Activated CD4-positive, alpha-beta memory T cell treated with anti-CD3 and anti-CD28 coated beads for 36 hours (primary cell): ENCODE measurements at places on chromosomes 4 and X.

GRCh38 chrX:65406532-65406931 is 128.1 kb downstream of the LAS1L start:
- H3K4me3 ChIP-seq: peak overlapping the region; percentile 39
- H3K27me3 ChIP-seq: peaks cover 21% of the 10 kb centered on the region
- H3K4me1 ChIP-seq: peaks cover 2% of the 10 kb centered on the region
- no peaks in the 10 kb centered on the region for H3K36me3 ChIP-seq

GRCh38 chr4:4323705-4324534 is 33.9 kb downstream of the ZBTB49 start:
- no peaks in the 10 kb centered on the region for H3K27me3 ChIP-seq
- DNase-seq: no peak
- no peaks in the 10 kb centered on the region for H3K4me1 ChIP-seq
- no peak overlapping the region for H3K27ac ChIP-seq
- H3K36me3 ChIP-seq: peaks cover 9% of the 10 kb centered on the region

DNA sequence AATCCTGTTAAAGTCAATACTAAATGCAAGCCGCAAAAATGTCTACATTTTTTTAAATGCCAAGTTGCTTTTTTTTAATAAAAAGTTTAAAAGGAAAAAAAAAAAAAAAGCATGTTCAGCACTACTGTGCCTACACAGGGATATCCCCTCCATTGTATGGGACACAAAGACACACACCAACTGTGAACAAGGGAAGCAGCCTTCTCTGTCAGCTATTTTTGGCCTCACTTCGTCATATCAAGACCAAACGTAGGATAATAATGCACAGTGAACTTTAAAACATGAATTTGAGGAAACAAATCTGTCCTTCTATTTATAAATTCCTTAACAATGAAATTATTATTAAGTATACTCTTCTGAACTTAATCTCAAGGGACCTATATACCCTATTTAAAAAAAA is 4.4 kb downstream of the FBXW7 start:
- peaks cover 44% of the 10 kb centered on the region for H3K4me1 ChIP-seq
- no peak overlapping the region for H3K27ac ChIP-seq
- peaks cover 16% of the 10 kb centered on the region for H3K36me3 ChIP-seq
- DNase-seq: no peak
- no peak overlapping the region for H3K4me3 ChIP-seq
- H3K27me3 ChIP-seq: no peaks in the 10 kb centered on the region

GRCh38 chrX:118062048-118062789 is 54.4 kb downstream of the KLHL13 start:
- no peak for DNase-seq
- H3K27ac ChIP-seq: no peak overlapping the region
- H3K36me3 ChIP-seq: no peaks in the 10 kb centered on the region
- H3K27me3 ChIP-seq: no peaks in the 10 kb centered on the region
- H3K4me3 ChIP-seq: no peak overlapping the region
- no peaks in the 10 kb centered on the region for H3K4me1 ChIP-seq

GRCh38 chr4:81257021-81257420 is 42.0 kb upstream of the PRKG2 start:
- H3K36me3 ChIP-seq: no peaks in the 10 kb centered on the region
- DNase-seq: no peak
- H3K4me3 ChIP-seq: no peak overlapping the region
- H3K27ac ChIP-seq: no peak overlapping the region
- peaks cover 6% of the 10 kb centered on the region for H3K27me3 ChIP-seq
- no peaks in the 10 kb centered on the region for H3K4me1 ChIP-seq

DNA sequence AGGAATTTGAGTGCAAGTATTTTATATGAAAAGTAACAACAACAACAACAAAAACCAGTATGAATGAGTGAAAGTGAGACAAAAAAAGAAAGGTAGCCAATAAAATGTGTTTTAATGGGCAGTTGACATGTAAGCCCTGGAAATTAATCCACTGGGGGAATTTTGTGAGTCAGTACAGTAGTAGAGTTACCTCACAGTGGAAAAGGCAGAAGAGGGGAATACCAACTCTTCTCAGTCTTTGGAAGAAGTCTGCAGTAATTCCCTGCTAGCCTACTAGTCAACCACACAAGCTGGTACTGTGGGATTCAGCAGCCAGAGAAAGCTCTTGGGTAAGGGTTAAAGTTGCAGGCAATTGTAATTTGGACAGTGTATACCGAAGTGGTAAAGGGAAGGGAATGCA is 76.3 kb upstream of the IL15 start:
- no peak overlapping the region for H3K27ac ChIP-seq
- H3K4me1 ChIP-seq: no peaks in the 10 kb centered on the region
- no peaks in the 10 kb centered on the region for H3K36me3 ChIP-seq

DNA sequence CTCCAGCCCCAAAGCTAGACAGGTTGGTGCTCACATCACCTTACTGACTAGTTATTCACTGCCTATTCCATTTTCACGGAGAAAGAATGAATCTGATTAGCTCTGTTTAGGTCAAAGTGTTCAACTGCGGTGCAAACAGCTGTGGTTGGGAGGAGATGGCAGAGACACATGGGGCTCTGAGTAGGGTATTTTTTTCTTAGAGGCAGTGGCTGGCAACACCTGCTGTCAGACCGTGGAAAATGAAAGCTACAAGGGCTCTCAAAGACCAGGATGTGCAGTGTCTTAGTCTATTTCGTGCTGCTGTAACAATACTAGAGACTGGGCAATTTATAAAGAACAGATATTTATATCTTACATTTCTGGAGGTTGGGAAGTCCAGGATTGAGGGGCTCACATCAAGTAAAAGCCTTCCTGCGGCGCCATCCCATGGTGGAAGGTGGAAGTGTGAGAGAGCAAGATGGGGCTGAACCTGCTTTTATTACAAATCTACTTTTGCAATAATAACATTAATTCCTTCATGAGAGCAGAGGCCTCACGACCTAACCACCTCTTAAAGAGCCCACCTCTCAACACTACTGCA is 10.6 kb downstream of the NYX start:
- H3K4me1 ChIP-seq: peaks cover 6% of the 10 kb centered on the region
- no peak overlapping the region for H3K27ac ChIP-seq
- H3K4me3 ChIP-seq: no peak overlapping the region
- H3K36me3 ChIP-seq: no peaks in the 10 kb centered on the region
- H3K27me3 ChIP-seq: no peaks in the 10 kb centered on the region

- no peaks in the 10 kb centered on the region for H3K27me3 ChIP-seq
- H3K4me3 ChIP-seq: no peak overlapping the region
- H3K27ac ChIP-seq: no peak overlapping the region
- DNase-seq: no peak
- H3K4me1 ChIP-seq: no peaks in the 10 kb centered on the region
Measured at GRCh38 chrX:28472926-28473325, 114.3 kb upstream of the IL1RAPL1 start.

GRCh38 chr4:80312124-80312523 is 23.4 kb upstream of the CFAP299 start:
- no peaks in the 10 kb centered on the region for H3K4me1 ChIP-seq
- peaks cover 15% of the 10 kb centered on the region for H3K27me3 ChIP-seq
- H3K36me3 ChIP-seq: no peaks in the 10 kb centered on the region
- DNase-seq: no peak
- H3K27ac ChIP-seq: no peak overlapping the region
- no peak overlapping the region for H3K4me3 ChIP-seq

GRCh38 chrX:15877380-15877779 is 22.8 kb upstream of the AP1S2 start:
- H3K27ac ChIP-seq: no peak overlapping the region
- H3K36me3 ChIP-seq: no peaks in the 10 kb centered on the region
- H3K4me1 ChIP-seq: no peaks in the 10 kb centered on the region
- H3K27me3 ChIP-seq: no peaks in the 10 kb centered on the region

DNA sequence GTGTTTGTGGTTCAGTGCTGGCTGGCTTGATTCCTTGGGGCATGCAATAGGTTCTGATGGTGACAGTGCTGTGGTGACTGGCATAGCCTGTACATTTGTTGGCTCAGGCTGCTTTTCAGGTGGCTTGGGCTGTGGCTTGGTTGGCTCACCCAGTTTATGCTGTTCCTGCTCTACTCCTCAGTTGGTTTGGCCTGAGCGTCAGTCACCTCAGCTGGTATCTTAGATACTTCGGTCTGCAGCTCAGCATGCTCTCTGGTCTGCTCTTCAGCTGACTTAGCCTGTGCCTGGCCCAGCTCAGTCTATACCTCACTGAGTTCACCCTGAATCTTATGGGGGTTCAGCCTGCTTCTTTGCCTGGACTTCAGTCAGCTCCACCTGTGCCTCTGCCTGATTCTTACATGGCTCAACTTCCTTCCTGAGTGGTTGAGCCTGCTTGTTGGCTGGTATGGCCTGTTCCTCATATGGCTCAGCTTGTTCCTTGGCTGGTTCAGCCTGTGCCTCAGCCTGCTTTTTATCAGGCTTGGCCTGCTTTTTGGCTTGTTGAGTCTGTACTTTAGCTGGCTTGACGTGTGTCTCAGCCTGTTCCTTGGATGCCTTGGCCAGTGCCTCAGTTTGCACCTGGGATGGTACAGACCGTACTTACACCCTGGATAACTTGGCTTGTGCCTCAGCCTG is 170.6 kb downstream of the MSN start:
- DNase-seq: no peak
- H3K36me3 ChIP-seq: no peaks in the 10 kb centered on the region
- H3K27me3 ChIP-seq: no peaks in the 10 kb centered on the region

GRCh38 chr4:54929459-54929858 is 195.9 kb downstream of the KDR start:
- no peak overlapping the region for H3K27ac ChIP-seq
- H3K27me3 ChIP-seq: no peaks in the 10 kb centered on the region
- no peak for DNase-seq
- no peaks in the 10 kb centered on the region for H3K36me3 ChIP-seq
- no peak overlapping the region for H3K4me3 ChIP-seq

DNA sequence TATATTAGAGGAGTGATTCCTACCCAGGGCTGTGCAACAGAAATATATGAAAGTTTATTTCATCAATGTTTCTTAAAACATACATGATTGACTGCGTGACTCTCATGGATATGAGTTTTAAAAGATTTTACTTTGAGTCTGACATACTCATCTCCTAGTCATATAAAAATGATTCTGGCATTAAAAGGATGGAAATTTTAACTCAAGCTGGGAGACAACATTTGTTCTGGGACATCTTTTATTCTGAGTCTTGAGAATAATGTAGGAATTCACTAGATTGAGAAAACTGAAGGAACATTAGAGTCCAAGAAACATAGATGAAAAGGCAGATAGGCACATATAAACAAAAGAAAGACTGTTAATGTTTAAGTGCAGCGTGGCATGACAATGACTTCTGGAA is 649.6 kb downstream of the SPRY1 start:
- no peaks in the 10 kb centered on the region for H3K4me1 ChIP-seq
- H3K36me3 ChIP-seq: no peaks in the 10 kb centered on the region
- no peak overlapping the region for H3K4me3 ChIP-seq
- DNase-seq: no peak

- H3K4me1 ChIP-seq: no peaks in the 10 kb centered on the region
- peaks cover 8% of the 10 kb centered on the region for H3K27me3 ChIP-seq
- H3K4me3 ChIP-seq: no peak overlapping the region
- H3K36me3 ChIP-seq: no peaks in the 10 kb centered on the region
- H3K27ac ChIP-seq: no peak overlapping the region
Measured at GRCh38 chr4:152992466-152992865, 56.3 kb downstream of the FHDC1 start.

GRCh38 chr4:120331486-120332370 is 265.1 kb upstream of the MAD2L1 start:
- peak; percentile 36 for DNase-seq
- H3K36me3 ChIP-seq: no peaks in the 10 kb centered on the region
- H3K4me1 ChIP-seq: peaks cover 11% of the 10 kb centered on the region

DNA sequence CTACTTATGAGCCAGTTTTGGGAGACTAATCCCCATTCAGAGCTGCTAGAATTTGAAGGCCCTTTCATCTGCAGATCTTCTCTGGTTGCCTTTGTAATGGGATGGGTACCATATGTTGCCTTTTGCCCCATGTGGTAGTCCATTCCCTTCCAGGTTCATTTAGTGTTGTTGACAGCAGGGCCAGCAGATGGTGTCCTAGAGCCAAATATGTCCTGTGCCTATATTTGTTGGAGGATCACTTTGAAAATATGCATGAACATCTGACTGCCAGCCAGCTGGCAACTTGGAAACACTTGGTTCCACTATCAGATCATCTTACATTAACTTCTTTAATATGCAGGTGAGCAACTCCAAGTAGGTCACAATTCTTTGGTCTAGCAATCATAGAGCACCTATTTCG is 30.4 kb downstream of the CFAP299 start:
- no peak overlapping the region for H3K27ac ChIP-seq
- peak; percentile 61 for DNase-seq
- no peaks in the 10 kb centered on the region for H3K27me3 ChIP-seq
- no peaks in the 10 kb centered on the region for H3K36me3 ChIP-seq
- peaks cover 4% of the 10 kb centered on the region for H3K4me1 ChIP-seq
- H3K4me3 ChIP-seq: no peak overlapping the region

DNA sequence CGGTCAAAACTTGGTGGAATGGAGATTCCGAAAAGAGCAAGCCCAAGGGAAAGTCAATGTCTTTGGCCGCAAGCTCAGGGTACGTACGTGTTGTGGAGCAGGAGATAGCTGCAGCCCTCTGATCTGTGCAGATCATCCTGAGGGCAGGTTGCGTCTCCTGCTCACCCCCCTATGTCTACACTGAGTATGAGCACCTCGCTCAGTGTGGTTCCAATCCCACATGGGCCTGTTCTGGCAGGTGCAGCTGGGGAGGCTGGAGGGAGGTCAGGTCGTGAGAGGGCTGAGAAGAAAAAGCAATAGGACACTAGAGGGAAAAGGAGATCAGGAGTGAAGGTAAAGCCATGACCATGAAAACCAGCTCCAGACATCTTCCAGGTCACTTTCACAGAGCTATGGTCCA is 142.1 kb downstream of the DCTD start:
- H3K36me3 ChIP-seq: no peaks in the 10 kb centered on the region
- H3K27ac ChIP-seq: no peak overlapping the region
- no peaks in the 10 kb centered on the region for H3K27me3 ChIP-seq
- DNase-seq: no peak
- no peaks in the 10 kb centered on the region for H3K4me1 ChIP-seq
- no peak overlapping the region for H3K4me3 ChIP-seq

GRCh38 chr4:55318175-55319129 is 27.6 kb upstream of the SRD5A3 start:
- DNase-seq: peak; percentile 22
- H3K4me3 ChIP-seq: no peak overlapping the region
- H3K27me3 ChIP-seq: no peaks in the 10 kb centered on the region

DNA sequence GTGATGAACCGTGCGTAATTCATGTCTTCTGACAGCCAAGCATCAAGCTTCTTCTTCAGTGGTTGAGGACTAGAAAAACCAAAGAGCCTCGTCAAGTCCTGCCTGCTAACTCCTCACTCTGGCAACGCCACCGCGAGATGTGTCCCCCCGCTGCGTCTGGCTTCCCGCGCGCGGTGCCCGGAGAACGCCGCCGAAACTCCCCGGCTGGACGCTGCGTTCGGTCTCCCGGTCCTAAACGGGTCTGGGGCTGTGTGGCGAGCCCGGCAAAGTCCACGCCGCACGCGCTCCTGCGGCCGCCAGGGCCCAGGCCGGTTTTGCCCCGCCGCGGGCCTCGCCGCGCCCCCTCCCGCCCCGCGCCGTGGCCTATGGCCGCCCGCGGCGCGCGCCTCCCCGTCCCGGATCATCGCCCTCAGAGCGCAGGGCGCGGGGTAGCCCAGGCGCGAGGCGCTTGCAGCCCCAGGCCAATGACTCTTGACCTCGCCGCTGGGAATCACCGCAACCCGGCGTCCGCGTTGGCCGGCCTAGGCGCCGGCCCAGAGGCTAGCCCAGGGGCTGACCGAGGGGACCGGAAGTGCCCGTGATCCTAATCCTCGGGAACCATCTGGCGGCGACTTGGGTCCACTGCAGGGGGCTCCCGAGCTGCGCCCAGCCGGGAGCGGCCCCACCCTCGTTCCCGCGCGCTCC is at the start of gene AADAT:
AADAT (minus strand) TSS at position 289 of the 684 bp plus-strand sequence; CDS start at position 23, 266 bp downstream.
- DNase-seq: peak; percentile 30
- no peaks in the 10 kb centered on the region for H3K36me3 ChIP-seq
- peak within 1 kb of the TSS; percentile 35 for H3K4me3 ChIP-seq
- H3K27me3 ChIP-seq: peaks cover 37% of the 10 kb centered on the region
- no peak within 1 kb of the TSS for H3K27ac ChIP-seq

GRCh38 chrX:119290476-119290875 is 54.4 kb downstream of the PGRMC1 start:
- H3K27ac ChIP-seq: no peak overlapping the region
- no peak overlapping the region for H3K4me3 ChIP-seq
- no peaks in the 10 kb centered on the region for H3K27me3 ChIP-seq
